A172 (cell line): ENCODE measurements at places on chromosomes 5 and 9.
A peak's percentile ranks its signal among the peaks of the same experiment; 100 is the strongest.

DNA sequence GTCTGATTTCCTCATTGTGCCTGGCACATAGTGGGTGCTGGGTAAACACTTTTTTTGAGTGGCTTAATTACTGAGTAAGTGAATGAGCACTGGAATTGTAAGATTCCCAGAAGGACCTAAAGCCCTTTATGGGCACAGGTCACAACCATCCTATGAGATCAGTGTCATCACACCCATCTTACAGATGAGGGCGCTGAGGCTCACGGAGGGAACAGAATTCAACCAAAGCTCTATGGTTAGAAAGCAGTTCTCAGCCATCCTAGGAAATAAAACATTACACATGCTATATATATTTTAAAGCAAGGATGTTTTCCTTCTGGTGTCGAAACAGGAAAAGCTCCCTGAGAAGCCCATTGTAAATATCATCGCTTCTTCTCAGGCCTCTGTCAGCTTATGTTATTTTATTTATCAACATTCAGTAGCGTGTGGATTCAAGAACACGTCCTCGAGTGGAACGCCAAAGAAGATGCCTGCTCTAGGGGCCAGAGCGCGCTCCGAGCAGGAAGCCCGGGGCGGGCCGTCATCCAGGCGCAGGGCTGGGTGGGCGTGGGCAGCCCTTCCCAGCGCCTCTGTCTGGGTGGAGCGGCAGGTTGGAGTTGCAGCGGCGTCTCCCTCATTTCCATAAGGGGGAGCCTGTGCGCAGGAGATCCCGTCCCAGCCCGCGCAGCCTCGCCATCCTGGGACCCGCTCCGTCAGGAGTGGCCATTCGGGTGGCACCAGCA is 155.8 kb upstream of the SMIM23 start:
- no peak for DNase-seq

DNA sequence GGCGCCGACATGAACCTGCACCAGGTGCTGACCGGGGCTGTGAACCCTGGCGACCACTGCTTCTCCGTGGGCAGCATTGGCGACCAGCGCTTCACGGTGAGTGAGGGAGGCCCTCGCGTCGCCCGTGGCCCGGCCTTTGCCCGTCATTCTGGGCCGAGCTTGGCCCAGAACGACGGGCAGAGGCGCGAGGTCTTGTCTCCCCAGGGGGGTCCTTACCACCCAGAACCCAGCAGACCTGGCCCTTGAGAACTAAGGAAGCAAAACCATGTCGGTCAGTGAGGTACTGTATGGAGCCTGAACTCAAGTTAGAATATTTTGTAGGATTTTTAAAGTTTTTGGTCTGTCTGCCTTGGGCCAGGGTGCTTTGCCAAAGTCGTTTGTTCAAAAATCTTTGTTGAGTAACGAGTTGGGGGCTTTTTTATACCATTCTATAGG is 691 bp downstream of the DMXL1 start:
- no peak for DNase-seq

DNA sequence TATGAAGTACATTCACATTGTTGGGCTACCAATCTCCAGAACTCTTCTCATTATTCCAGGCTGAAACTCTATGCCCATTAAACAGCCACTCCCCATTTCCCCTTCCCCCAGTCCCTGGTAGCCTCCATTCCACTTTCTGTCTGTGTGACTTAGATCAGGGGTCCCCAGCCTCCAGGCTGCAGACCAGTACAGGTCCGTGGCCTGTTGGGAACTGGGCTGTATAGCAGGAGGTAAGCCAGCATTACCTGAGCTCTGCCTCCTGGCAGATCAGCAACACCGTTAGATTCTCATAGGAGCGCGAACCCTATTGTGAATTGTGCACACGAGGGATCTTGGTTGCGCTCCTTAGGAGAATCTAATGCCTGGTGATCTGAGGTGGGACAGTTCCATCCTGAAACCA is 23.1 kb downstream of the ZNF618 start:
- DNase-seq = no peak

DNA sequence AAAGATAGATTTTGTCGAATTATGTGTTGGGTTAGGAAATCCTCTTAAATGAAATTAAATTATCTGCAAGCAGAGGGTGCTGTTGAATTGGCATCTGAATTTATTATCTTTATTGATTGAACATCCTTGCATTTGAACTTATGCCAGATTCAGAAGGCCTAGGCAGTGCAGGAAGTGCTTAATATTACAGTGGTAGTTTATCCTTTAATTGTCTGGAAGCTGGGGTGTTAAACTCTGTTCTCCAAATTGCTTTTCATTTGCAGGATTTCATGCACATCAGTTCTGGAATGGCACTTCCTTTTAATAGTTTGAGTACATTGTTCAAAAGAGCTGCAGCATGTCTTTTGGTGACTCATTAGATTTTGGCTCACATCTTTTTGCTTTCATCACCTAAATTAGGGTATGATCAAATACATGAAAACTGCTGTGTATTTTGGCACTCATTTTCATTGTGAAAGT is 186.3 kb downstream of the KDM4C start:
- peak; percentile 48 for DNase-seq

DNA sequence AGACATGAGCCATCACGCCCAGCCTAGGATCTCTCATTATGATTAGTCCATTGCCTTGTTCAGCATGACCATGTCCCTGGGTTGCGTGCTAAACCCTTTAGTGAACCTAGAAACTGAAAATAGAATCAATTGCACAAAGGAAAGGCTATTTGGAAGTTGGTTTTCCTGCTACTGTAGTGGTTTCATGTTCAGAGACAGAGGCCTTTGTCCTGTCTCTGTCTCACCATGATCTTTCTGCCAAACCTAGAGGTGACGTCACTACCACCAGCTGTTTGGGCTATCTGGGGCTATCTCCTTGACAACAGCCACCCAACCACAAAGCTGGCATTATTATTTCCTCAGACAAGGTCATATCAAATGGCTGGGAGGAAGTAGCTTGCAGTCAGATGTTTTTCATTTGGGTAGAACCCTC is 4.0 kb upstream of the CDK5RAP2 start:
- DNase-seq = peak; percentile 96

DNA sequence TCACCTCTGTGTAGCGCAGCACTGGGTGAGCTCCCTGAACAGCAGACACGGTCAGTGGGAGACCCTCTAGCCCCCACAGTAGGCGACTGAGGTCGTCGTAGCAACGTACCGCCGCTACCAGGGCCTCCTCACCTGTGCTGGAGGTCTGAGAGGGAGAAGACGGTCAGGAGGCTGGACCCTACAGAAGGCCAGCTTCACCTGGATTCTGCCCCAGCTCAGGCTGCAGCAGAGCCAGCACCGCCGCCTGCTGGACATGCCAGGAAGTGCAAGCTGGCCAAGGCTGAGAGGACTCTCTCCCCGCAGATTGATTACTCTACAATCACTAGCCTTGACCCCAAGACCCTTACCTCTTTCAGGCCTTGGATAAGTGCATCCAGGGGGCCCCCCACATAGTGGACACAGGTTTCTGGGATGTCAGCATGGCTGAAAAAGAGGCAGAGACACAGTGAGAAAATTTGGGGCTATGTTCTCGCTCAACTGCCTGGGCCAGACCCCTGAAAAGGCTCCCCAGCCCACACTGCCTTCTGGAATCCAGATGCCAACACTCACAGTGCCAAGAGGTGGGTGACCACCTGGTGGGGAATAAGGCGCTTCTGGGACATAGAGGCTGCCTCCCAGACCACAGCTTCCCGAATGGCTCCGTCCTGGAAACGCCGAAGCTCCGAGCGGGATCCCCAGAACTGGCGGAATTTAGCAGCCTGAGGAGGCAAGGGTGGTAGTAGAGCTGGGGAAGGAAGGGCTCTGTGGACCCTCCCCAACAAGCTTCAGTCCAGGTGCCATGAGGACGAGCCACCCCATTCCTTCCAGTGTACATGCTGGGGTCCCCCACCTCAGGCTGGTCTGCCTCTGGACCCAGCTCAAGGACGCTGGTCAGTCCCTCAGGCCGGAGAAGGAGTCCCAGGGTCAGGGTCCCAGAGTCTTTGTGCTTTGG is 6.9 kb downstream of the NOL6 start:
- peak; percentile 13 for DNase-seq

- DNase-seq = no peak
Measured at GRCh38 chr9:83646500-83647239, 23.7 kb downstream of the IDNK start.

DNA sequence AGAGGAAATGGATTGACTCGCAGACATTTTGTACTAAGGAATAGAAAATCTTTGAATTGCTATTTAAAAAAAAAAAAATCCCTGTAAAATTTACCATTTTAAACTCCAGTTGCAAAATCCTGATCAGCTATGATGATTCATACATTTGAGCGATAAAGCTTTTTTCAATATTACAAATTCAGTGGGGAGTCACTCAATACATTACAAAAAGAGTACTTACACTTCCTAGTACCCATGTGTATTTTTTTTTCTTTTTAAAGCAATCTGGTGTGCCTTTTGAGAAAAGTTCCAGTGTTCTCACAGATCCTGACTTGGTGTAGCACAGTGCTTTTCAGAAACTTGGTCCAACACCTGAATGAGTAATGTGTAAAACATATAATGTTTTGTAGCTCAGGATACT is 54.3 kb downstream of the PIK3R1 start:
- DNase-seq = no peak

DNA sequence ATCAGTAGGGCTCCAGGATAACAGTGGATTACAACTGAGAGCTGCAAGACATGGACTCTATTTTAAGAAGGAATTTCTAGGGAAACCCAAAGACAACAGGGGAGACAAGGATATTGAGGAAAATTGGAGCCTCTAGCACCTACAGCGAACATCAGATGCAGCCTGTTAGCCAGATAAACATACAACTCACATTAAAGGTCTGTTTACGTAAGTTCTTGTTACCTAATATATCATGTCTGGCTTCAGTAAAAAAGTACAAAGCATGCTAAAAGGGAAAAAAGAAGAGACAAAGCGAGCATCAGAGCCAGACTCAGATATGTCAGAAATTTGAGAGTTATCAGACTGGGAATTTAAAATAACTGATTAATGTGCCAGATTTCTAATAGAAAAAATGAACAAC is 17.2 kb downstream of the GNPDA1 start:
- DNase-seq = no peak

- DNase-seq = no peak
Measured at GRCh38 chr5:169950333-169950732, 30.0 kb downstream of the INSYN2B start.

DNA sequence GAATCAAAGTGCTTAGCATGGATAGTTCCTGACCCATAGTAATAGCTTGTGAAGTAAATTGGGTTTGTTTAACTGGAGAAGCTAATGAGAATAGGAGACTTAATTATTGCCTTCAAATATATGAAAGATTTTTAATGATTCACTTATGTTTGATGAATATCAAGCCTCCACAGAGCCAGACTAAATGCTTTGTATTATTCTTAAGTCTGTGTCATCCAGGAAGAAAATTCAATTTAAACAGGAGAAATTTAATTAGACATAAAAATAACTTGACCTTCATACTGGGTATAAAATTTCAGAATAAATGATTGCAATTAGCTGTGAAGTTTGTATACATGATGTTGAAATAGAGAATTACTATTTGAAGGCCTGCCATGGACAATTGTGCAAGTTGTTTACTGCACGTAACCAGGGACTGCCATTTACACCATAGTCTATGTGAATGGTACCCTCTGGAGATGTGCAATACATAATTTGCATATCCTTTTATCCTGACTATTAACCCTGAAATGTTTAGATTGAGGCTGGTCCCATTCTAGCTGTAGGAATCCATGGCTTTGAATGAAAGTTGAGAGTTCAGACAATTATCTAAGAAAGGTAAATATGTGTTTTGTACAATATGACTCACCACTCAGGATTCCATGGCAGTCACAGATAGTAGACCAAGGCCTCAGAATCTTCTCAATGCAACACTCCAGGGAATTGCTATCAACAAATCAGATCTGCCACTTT is 133.5 kb upstream of the IL12B start:
- DNase-seq = peak; percentile 73

DNA sequence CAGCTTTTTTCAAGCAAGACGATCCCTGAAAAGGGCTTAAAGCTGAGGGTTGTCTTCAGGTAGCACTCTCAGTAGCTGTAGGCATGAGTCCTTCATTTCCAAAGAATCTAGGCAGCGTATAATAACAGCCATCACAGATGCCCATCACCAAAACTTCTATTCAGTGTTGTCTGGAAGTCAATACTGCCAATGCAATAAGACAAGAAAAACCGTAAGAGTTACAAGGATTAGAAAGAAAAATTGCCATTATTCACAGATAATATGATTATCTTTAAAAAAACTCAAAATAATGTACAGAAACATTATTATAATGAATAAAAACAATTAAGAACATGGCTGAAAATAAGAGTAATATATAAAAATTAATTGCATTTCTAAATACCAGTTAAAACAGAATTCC is 208.2 kb upstream of the ADRA1B start:
- DNase-seq = no peak

DNA sequence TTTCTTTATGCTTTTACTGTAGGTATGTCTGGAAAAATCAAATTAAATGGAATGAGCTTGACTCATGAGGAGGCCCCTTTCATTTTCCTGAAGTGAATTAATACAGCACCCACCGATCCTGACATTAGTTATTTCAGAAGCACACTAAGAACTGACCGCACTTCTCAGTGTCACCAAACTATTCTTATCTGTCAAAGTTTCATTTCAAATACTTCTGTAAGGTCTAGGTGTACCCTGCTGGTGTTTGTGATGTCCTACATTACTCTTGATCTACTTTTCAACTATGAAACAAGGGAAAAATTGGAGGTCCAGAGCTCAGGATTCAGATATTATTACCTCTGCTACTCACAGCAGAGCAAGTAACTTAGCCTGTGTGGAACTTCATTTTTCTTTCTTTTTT is 1.8 kb upstream of the TEK start:
- no peak for DNase-seq

- no peak for DNase-seq
Measured at GRCh38 chr9:26565118-26565517, 327.5 kb downstream of the CAAP1 start.

DNA sequence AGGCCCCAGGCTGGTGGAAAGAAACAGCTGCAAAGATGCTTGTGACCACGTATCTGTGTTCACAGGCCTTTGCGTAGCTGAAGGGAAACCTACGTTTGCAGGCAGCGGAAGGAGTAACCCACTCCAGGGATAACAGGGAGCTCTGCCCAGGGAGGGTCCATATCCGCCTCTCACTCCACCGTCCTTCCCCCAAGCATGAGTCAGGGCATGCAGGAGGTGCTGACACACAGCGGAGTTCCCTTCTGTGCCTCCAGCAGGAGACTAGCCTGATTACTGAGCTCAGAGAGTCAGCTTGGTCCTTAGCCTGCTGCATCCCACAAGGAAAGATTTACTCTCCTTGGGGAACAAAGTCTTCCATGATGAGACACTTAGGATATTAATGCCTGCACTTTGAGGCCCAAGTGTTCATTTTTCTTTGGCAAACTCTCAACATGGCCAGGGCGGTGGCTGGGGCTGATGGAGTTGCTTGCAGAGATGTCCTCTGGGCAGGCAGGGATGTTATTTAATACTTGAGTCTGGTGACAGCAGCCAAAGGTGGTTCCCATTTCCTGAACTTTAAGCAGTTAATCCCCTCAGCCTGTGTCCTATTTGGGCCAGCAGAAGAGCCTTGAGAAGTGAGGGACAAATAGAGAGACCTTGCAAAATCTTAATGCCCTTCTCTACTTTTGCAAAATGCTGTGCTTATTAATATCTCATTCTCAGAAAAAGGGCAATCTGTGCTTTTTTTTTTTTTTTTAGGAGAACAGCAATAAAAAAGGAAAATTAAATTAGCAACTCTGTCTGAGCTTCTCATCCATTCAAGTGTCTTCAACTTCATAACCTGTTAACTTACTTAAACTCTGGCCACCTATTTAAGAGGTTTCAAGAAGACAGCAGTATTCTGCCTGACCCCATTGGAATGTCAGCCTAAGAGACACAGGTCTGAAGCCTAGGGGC is 222.1 kb downstream of the HSPA4 start:
- peak; percentile 72 for DNase-seq

GRCh38 chr9:92547356-92547755 is 11.6 kb upstream of the ECM2 start:
- no peak for DNase-seq
